ENCODE measurements at places on chromosomes 2 and 18. TPM values are rescaled to one million over a fixed set of nuclear protein-coding genes. Genes with fewer than 3 reads are reported as not detected.

ZFP36L2 gene
- total RNA-seq, result 2.4 TPM

TAF4B gene
- 2.0 TPM for total RNA-seq

MEP1B gene
- 0.41 TPM for total RNA-seq

OR6B2 gene
- total RNA-seq, result not detected

GAREM2 gene
- total RNA-seq, result 6.1 TPM

ZC3H8 gene
- total RNA-seq, result 19.6 TPM

ZSWIM2 gene
- 0.41 TPM for total RNA-seq

GLI2 gene
- 0.41 TPM for total RNA-seq

DNA sequence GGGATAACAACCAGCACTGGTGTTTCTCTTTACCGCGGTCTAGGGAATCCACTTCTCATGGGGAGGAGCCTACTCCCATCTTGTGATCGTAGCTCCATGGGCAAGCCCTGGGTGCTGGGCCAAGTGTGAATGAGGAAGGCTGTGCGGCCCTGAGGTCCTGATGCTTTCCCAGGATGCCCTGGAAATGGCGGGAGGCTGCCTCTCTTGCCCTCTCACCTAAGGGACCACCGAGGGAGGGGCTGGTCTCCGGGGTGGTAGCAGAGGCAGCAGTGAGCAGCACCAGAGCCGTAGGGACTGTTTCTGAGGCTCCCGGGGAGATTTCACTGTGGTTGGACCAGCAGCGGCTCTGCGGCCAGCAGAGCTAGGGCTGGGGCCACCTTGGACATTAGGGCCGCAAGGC lies 15.5 kb upstream of the NPPC start:
- DNase-seq, result no peak

DNA sequence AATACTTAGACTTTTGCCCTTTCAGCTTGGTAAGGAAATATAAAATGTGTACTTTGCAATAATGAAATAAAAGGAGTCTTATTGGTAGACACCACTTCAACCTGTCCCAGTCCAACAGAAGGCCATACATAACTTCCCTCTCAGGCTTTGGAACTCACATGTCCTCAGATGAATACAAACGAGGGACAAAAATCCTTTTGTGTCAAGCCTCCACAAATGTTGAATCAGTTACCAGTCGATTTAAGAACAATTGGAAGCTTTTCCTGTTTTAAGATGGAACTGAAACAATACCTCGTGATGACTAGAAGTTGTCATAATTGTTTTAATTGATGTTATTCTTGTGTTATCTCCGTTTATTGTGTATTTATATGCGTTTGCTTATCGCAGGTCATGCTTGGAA lies 385.1 kb upstream of the POU3F3 start:
- no peak for DNase-seq

DNA sequence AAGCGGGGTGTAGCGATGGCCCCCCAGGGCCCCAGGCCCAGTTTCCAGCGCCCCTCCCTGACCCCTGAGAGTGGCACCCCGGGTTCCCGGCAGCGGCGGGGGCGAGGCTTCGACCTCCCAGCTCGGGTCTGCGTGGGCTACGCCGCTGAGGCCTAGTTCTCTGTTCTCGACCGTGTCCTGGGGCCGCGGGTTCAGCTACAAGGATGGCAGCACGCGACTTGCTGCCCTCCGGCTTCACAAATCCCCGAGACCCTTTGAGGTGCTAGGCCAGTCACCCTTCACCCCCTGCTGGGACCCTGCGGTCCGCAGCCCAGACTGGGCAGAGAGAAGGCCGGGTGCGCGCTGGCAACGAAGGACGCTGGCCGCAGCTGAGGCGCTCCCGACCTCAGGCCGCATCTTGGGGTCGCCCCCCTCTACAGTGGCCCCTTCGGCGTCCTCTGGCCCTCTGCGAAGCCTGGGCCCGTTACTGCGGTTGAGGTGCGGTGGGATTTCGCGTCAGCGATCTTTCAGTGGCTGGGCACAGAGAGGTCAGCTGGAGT lies 1.2 kb downstream of the OTX1 start:
- no peak for DNase-seq

GRCh38 chr2:31387850-31388249 lies 26.7 kb downstream of the XDH start:
- no peak for DNase-seq

GRCh38 chr2:114534116-114535084 lies 92.0 kb downstream of the DPP10 start:
- DNase-seq, result no peak

DNA sequence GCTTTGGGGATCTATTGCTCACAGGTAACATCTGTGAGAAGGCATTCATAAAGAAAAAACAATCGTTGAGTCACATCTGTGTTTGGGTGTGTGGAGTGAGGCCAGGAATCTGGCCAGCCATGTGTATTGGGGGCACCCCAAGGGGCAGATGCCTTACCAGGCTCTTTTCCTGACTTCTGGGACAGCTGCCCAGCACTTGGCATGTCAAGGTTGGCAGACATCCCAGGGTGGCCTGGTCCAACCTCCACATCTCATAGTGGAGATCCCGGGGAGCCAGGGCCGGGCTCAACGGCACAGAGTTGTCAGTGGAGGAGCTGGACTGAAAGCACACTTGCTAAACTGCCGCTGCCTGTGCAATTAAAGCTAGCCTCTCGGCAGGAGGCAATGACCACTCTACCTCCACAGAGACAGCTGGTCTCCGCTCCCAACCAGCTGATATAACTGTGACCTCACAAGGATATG lies 75.3 kb upstream of the MGAT4A start:
- no peak for DNase-seq

GRCh38 chr18:5173646-5174045 lies 23.4 kb downstream of the AKAIN1 start:
- no peak for DNase-seq

DNA sequence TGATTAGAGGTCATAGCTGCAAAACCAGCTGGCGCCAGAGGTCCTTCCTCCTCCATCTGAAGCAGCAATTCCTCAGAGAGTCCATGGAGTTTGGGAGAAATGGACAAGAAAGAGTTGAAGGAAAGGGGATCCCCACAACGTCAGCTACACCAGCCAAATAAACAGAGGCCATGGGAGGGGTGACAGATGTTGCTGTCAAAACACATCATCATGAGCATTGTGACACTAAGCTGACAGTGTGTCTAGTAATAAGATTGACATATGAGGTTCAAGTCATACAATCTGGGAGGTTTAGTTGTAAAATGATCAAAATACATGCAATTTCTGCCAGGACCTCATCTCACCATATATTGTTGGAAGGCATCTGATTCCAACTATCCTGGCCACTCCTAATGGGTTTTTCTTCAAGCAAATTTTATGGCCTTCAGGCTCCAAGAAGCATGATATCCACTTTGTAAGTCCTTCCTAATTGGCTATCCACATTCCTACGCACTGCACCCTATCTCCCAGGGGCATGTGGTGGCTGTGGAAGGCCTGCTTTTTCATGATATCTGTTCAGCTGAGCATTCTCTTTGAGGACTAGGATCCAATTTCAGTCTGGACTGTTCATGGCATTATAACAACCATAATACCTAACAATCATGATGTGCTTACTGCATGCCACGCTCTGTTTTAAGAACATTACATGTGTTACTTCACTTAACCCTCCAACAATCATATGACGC lies 335.0 kb upstream of the ID2 start:
- no peak for DNase-seq

GRCh38 chr18:77366720-77367641 lies 117.3 kb downstream of the GALR1 start:
- DNase-seq, result peak; percentile 33

GRCh38 chr2:188810586-188810985 lies 163.6 kb upstream of the COL3A1 start:
- DNase-seq, result no peak

DNA sequence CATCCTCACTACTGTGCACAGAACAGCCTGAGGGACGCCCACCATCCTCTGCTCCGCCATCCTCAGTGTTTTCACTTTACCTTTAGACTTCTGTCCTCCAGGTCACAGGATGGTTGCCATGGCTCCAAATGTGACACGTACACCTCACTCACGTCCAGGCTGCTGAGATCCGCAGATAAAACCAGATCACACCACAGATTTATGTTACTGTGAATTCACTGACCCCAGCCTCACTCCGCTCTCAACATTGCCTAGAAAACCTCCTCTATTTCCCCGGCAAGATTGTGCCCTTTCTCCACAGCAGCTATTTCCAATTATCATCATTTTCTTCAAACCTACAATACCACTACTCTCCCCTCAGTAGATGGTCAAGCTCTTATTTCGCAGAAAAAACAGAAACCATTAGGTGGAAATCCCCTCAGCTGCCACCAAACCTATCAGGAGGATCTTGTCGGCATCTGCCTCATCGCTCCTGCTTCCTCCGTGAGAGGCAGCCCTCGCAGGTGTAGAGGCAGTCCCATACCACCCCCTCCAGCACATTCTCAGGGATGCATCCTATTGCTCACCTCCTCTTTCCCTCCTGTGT lies 49.8 kb upstream of the SLC1A4 start:
- DNase-seq, result no peak

- no peak for DNase-seq
These were observed 1202.7 kb upstream of the PIK3C3 start for GRCh38 chr18:40752316-40752715.

- no peak for DNase-seq
These were observed 49.0 kb downstream of the CAPN13 start for GRCh38 chr2:30758191-30758651.

- no peak for DNase-seq
These were observed 66.2 kb downstream of the HS1BP3 start for GRCh38 chr2:20584399-20585358.

DNA sequence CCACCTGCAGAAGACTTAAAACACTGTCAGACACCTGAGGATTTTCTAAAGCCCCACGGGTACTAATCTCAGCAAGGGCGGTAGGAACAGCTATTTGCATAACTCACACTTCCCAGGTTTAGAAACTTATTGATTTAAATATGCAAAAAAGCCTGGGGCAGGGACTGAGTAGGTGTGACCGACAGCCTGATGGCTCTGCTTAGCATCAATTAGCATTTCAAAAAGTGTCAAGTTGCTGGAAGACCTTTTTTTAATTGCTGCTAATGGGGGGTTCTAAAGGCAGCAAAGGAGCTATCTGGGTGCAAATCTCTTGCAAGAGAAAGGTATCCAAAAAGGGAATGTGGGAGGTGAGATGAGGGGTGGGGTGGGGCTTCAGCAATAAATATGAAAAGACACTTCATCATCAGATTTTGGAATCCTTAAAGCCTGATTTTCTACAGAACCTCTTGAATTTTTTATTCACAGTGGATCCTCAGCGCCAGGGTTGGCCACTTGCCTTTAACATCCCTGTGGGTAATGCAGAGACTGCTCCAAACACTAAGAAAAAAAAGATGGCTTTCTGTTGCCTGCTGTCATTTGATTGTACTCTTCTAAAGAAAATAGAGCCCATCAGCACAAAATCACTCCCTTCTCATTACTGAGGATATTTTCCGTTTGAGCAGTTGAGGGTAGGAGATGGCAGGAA lies 121.1 kb upstream of the RMP24 start:
- DNase-seq, result no peak

GRCh38 chr18:7572822-7573221 lies 5.7 kb downstream of the PTPRM start:
- DNase-seq, result no peak

DNA sequence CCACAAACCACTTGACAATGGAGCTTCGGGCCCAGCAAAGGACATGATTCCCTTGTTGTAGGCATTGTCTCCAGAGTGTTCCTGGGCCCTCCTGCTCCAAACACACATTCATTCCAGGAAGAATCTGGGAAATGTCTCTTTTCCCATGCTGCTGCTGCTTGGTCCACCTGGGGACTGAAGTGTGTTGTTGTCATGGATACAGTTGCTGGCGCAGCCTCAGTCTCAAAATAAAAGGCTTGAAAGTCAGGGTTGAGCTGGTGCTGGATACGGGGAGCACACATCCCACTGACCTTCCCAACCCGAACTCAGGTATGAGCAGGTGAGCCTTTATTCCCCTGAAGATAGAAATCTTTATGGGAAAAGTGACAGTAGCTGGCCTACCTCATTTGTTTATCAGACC lies 30.6 kb upstream of the SPP2 start:
- no peak for DNase-seq

- no peak for DNase-seq
These were observed 43.3 kb upstream of the AAK1 start for GRCh38 chr2:69686813-69687212.

GRCh38 chr2:19883971-19884720 lies 17.6 kb downstream of the TTC32 start:
- no peak for DNase-seq

DNA sequence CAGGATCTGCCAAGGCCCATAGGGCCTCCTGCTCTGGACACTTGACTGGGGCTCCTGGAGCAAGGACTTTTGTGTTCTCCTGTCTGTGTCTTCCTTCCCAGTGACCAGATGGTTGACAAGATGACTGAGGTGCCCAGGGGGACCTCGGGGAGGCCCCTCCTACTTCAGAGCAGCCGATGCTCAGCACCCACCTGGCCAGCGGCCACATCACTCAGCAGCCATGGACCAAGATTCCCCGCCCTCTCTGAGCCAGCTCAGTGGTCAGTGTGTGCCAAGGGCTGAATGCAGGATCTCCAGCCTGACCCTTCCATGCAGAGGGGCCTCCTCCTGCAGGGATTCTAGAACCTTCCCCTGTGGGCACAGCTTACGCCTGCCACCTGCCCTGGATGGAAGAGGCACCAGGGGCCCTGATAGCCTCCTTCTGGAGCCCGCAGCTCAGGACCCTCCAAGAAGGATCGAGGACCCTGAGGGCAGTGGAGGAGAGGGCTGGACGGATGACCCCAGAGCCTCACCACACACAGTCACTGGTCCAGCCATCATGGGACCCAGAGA lies 87.4 kb upstream of the GPC1 start:
- DNase-seq, result no peak

GRCh38 chr2:126797622-126798275 lies 100.9 kb upstream of the TEX51 start:
- no peak for DNase-seq
